Non-pigmented ciliary epithelial cell (primary cell): ENCODE measurements at places on chromosomes 1 and 21.

DNA sequence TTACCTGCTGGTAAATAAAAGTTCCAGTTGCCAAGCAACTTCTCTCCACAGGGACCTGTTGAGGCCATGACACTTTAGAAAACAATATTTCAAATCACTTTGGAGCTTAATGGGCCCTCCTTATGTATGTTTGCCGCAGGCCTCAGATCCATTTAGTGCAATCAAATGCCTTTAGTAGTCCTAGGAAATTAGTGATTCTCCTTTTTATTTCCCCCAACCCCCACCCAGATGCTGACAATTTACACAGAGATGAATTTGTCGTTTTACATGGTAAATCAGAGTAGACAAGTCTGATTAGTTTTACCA, 83.6 kb downstream of the CLIC4 start:
- no peak for DNase-seq

DNA sequence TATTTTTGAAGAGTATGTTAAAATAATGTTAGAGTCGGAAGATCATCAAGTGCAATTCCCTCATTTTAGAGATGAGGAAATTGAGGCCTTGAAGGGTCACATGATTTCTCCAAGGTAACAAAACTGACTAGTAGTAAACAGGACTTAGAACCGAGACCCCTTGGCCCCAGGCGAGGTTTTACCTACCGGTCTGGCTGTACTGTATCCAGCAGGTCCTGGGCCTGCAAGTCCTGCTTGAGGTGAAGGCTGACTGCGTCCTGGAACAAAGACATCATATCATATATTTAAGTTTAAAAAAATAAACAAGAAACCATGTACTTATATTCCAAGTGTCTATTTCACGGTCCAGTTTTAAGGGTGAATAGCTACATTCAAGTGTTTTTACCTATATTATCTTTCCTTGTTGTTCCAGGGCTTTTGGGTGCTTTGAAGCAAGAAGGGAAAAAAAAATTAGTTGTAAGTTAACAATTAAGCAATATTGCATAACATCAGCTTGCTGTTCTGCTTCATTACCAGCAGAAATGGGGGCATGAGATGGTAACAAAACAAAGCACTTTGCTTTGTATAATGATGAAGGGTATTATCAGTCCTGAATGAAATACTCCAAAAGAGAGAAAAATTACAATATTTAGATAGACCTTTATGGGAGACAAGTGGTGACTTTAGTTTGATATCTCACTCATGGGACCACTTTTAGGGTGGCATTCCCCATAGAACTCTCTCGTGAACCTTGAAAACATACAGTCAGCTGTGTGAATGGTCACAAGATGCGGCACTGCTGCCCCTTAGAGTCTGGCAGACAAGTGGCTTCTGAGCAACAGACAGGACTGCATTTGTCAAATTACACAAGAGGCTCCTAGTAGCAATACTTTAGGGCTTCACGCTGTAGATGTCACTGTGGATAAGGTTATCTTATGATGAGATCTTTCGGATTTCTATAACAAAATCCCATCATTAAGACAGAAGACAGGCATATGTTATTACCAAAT, 29.8 kb upstream of the CFAP298 start:
- no peak for DNase-seq

GRCh38 chr1:210246447-210246846, 13.9 kb downstream of the SERTAD4 start:
- DNase-seq = no peak

- DNase-seq = no peak
Measured at GRCh38 chr1:145845144-145845513, 301 bp upstream of the NUDT17 start.

DNA sequence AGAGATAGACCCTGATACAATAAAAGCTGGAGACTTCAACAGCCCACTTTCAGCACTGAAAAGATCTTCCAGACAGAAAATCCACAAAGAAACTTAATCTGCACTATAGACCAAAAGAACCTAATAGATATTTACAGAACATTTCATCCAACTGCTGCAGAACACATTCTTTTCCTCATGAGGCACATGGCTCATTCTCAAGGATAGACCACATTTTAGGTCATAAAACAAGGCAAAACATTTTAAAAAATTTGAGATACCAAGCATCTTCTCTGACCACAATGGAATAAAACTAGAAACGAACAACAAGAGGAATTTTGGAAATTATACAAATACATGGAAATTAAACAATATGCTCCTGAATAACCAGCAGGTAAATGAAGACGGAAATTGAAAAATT, 15.0 kb upstream of the IL20 start:
- DNase-seq = no peak
